ENCODE measurements at places on chromosomes 3 and 15.
A peak's percentile ranks its signal among the peaks of the same experiment; 100 is the strongest.

DNA sequence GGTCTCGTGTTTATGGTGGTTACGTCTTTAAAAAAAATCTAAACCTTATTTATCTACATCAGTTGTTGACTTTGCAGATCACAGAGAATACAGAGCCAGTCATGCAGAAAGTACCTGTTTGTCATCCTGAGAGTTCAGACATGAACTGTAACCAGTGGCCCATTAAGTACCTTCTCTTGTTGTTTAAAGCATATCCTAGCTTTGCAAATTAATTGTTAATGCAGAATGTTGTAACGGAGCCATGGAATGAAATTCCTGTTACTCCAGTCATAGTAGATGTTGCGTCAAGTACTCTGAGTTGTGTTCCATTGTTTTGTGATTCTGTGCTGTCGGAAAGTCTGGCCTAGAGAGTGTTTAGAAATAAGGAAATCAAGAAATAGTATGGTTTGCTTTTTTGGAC is 205.2 kb downstream of the RBMS3 start:
- peak; percentile 77 for DNase-seq

DNA sequence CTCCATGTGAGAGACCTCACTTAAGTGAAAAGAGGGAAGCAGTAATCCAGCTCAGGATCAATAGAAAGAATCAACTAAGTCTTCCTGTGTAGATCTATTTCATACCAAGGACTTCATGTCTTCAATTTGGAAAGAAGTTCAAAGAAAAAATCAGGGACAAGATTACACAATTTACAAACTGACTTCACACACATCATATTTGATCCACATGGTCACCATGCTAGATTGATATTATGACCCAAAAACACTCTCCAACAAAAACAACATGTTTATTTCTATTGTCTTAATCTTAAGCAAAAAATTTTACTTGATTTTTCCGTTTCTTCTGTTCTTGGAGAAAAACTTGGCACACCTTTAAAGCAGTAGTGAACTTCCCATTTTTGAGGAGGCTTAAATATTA is 76.3 kb downstream of the THBS1 start:
- DNase-seq: no peak

- DNase-seq: no peak
These were observed 25.8 kb upstream of the TGM5 start for GRCh38 chr15:43292375-43293078.

DNA sequence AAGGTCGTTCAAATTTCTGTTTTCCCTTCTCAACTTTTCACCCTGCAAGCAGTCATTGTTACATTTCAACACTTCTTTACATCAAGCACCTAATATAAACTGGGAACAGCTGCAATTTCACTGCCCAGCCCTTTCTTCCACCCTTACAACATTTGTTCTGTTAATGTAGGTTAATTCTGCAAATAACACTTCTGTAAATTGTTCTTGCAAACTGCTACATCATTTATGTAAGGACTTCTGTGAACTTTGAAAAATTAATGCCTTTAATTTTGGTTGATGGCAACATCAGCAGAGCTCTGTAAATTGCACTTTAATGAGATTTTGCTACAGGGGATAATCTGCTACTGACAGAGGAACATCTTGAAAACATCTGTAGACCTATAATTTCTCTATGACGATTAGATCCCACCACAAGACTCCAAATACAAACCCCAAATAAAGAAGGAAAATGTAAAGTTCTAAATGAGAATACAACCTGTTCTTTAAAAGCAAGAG is 93.5 kb downstream of the ZIC4 start:
- DNase-seq: no peak

DNA sequence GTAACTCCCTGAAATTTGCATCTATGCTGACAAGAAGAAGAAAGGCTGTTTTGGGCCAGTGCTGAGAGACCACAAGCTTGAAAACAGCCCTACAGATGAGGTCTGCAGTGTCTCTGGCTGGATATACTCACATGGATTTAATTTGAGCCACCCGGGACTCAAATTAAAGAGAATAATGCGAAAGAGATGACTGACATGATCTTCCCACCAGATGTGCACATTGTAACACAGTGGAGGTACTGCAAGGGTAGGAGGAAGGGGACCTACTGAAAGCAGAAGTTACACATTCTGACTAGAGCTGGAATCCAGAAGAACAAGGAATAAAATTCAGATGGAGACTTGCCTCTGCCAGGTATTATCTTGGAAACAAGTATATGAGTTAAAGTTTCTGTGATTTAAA is 728.3 kb upstream of the SGO1 start:
- no peak for DNase-seq

DNA sequence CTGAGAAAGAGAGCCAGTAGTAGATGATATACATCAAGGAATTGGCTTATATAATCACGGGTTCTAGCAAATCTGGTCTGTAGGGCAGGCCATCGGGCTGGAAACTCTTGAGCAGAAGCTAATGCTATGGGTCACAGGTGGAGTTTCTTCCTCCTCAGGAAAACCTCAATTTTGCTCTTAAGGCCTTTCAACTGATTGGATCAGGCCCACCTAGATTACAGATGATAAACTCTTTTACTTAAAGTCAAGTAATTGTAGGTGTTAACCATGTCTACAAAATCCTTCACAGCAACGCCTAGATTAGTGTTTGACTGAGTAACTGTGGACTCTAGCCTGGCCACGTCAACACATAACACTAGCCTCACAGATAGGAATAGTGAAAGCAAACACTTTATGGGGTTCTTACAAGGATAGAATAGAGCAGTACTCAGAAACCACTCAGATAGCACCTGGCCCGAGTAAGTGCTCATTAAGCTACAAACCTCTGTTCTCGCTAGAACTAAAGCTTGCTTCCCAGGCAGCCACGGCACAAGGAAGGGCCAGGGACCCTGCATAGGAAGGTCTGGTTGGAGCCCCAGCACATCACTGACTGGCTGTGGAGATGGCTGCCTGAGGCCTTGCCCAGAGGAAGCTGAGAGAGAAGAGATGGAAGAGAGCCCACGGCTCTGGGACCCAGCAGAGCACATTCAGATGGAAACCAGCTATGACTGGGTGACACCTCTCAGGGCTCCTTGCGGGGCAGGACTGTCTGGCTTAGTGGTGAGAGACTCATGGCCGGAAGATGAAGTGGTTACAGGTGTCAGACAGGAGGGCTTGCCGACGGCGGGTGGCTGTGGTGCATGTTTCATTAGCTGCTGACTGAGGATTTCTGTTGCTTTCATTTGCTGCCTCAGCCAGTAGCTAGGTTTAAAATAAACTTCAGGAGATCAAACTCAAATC is 202.5 kb upstream of the TLE3 start:
- DNase-seq: peak; percentile 34

DNA sequence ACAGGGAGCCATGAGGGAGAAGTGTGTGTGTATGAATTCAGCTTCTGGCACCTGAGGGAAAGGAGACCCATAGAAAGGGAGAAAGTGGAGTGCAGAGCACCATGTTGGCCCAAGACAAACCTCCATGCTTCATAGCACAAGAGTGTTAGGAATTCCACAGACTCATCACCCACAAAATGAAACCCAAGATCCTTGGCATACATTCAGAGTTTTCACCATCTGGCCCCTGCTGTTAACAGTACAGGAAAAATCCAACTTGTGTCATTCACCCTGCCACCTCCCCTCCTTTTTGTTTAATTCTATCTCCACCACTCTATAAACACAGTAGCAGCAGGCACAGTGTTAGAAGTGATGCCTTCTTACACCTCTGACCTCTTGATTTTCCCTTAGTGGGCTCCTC is 60.0 kb upstream of the MNS1 start:
- no peak for DNase-seq

DNA sequence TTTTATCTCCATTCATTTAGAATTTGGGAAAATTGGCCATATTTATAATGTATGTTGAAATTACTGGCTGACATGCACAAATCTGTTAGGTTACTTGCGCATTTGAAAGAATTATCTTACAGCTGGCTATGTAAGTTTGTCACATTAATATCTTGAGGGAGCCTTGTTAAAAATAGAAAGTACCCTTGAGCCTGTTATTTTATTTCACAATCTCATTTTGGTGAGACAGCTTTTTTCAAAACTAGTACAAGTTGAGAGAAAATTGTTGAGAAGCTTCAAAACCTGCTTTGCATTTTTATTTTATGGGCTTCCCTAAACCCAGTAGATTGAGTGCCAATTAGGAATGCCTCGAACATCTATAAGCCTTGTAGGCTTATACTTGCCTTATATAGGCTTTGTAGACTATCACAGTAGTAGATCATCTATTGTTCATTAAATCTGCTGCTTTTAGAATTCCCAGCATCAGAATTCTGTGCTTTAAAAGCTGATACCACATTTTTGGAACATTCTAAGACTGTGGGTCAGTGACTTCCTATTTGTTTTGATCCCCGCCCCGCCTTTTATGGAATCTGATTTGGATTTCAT is 6.3 kb downstream of the IDH3A start:
- DNase-seq: no peak

GRCh38 chr3:128864351-128864811 is 15.0 kb upstream of the ACAD9 start:
- DNase-seq: no peak

- no peak for DNase-seq
These were observed 36.2 kb downstream of the GLB1 start for GRCh38 chr3:33060609-33061337.

DNA sequence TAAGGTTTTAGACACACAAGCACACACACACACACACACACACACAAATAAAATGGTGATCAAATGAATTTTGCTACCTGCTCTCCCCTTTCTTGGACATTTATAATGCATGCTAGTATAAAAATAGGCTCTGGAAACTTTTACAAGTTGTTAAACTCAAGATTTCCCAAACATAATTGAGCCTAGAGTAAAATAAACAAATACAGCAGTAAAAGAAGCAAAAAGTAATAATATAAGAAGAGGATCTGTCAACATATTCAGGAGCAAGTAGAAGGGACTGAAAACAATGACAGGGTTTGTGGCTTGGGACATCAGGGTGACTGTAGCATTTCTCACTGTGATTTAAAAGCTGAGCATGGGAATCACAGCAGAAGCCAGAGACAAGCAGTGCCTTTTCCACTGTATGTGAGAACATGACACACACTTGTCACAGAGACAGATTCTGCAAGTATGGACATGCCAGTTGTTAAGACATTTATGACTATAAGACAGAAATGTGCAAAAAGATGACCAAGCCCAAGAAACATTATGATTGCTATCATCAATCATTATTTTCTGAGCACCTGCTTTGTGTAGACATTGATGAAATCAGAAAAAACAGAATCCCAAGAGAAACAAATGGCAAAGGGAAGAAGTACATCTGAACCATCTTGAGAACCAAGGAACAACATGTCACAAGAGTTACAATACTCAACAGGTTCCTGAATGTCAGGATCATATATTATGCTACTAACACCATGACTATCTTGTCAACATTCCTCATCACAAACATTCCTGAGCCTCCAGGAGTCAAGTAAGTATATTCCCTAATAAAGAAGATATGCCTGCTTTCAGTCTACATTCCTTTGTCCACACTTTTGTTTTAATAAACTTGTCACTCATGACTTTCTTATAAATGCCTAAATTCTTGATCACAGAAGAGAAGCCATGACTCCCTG is 7.1 kb downstream of the THRB start:
- no peak for DNase-seq

- DNase-seq: no peak
These were observed 38.4 kb downstream of the LARP6 start for GRCh38 chr15:70815604-70816003.

GRCh38 chr3:171954690-171955383 is 84.5 kb upstream of the FNDC3B start:
- no peak for DNase-seq

GRCh38 chr15:69979783-69980182 is 117.9 kb downstream of the TLE3 start:
- DNase-seq: no peak

- no peak for DNase-seq
These were observed 281.5 kb upstream of the DPPA4 start for GRCh38 chr3:109618766-109619378.

DNA sequence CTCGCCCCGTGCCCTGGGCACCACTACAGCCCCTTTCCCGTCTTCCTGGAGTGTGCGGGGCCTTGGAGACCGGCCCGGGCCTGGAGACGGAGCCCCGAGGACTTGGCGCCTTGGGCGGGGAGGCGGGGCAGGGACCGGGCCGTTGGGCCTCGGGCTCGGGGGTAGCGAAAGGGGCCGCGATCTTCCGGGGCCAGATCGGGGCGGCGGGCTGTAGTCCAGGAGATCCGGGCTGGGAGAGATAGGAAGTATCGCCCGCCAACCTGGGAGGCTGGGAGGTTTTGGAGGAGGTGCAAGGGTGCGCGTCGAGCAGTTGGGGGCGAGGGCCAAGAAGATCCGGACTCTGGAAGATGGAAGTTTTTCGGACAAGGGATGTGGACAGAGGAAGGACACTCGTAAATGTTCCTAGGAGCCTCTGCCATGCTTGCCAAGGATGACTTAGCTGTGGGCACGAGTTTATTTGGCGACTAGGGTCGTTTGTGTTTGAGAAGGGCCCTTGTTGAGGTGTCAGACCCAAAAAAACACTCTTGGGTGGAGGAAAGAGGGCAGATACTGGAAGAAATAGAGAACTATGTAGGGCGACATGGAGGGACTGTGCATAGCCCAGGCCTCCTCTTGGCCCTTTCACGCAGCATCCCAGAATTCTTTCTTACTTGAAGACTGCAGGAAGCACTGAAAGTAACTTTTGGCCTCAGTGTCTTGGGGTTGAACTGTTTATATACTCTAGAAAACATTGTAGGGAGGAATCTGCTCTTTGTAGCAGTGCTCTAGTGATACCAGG is 712 bp downstream of the RTF1 start:
- no peak for DNase-seq

DNA sequence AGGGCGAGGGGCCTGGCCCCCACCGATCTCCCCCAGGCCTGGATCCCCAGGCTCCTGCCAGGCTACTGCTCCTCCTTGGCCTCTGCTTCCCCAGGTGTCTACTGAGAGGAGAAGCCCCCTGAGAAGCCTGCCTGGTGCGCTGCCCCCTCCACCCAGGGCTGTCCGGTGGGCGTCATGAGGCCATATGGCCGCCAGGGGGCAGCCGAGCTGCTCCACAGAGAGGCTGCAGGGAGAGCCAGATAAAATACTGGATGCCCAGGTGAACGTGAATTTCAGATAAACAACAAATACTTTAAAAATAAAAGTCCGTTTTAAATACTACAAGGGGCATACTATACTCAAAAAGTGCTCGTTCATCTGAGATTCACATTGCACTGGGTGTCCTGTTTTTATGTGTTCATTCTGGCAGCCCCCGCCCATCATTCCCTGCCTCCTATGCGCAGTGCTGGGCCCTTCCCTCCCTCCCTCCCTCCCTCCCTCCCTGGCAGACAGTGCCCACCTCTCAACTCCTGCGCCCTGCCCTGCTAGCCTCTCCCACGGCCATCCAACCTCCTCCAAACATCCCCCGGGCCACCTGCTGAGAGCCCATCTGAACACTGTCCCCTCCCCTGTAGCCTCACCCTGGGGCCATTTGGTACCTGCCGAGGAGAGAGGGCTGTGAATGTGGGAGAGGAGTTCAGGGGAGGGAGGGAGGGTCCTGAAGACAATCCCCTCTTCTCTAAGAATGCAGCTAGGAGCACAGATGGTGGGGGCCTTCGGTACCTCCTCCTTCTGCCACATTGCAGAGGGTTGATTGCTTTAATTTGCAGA is 29.6 kb downstream of the PSTPIP1 start:
- peak; percentile 19 for DNase-seq

All from DMS79 treated with DMSO at 0.1 percent for 48 hours (cell line).